NCI-H1436 treated with DMSO at 0.1 percent for 48 hours (cell line): ENCODE measurements at places on chromosomes 1 and 21.

GRCh38 chr1:160888926-160889325, 3.9 kb upstream of the ITLN1 start:
- DNase-seq = no peak

- DNase-seq = no peak
These were observed 2.3 kb downstream of the SPEN start for GRCh38 chr1:15849775-15850324.

DNA sequence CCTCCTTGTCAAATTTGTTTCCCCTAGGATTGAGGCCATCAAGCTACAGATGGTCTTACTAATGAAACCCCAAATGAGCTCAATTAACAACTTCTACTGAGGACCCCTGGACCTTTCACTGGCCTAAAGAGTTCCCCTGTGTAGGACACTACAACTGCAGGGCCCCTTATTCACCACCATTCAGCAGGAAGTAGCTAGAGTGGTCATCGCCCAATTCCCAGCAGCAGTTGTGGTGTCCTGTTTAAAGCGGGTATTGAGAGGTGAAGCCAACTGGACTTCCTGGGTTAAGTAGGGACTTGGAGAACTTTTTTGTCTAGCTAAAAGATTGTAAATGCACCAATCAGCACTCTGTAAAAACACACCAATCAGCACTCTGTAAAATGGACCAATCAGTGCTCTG, 1466.9 kb downstream of the KCNT2 start:
- DNase-seq = no peak

DNA sequence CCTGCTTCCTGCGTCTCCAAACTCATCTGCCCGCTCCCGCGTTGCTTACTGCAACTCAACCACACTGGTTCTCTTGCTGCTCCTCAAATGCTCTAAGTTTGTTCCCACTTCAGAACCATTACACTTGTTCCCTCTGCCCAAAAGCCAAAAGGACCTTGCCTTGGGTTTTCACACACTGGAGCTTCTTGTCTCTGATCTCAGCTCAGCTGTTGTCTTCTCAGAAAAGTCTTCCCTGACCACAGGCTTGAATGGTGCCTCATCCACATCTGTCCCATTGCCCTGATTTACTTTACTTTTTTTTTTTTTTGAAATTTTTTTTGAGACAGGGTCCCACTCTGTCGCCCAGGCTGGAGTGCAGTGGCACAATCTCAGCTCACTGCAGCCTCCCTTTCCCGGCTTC, 44.3 kb upstream of the SYT14 start:
- no peak for DNase-seq

DNA sequence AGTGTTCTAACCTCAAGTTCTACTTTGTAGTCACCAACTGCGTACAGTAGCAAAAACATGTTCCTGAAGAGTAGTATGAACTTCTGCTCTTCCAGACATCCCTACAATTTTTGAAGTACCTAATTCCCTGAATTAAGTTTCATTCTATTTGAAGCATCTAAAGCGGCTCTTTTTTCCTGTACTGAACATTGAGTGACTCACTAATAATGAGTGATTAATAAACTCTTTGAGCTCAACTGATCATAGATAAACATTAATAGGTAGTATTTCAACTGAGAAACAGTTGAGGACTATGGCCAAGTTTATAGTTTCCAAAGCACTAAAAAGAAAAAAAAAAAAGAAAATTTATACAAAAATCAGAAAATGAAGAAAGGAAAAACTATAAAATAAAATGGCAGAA, 683.1 kb downstream of the LTN1 start:
- no peak for DNase-seq

GRCh38 chr1:1358433-1359271, at the start of gene MXRA8:
Gene MXRA8, minus strand, starts transcription at chr1:1358555. Its CDS starts 51 bp downstream, at chr1:1358504.
- no peak for DNase-seq

- no peak for DNase-seq
These were observed 15.2 kb downstream of the EPHX1 start for GRCh38 chr1:225825078-225825477.

- no peak for DNase-seq
These were observed 47.9 kb upstream of the SLC44A3 start for GRCh38 chr1:94772230-94772641.

GRCh38 chr1:225941187-225941941, at the start of gene LEFTY2:
Gene LEFTY2, minus strand, starts transcription at chr1:225941220. Its CDS starts 80 bp downstream, at chr1:225941140.
- no peak for DNase-seq

GRCh38 chr1:6157528-6158174, 22.5 kb downstream of the CHD5 start:
- no peak for DNase-seq

GRCh38 chr1:62912028-62912638, 128.2 kb downstream of the ATG4C start:
- DNase-seq = no peak

DNA sequence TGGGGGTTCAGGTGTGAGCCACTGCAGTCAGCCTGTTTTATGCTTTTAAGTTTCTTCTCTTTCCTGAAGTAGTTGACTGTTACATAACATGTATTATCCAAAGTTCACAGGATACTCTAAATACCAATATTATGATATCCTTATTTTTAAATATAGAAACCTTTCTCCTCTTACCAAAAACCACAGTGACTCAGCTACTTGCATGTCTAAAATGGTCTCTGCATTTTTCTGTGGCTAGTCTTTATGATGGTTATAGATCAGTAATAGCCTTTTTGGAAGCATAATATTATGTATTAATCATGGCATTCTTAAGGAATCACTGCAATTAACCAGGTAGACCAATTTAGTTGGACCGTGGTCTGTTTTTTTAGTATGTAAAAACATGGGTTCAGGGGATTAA, 210.8 kb upstream of the CACYBP start:
- no peak for DNase-seq

- no peak for DNase-seq
These were observed 200.1 kb downstream of the ZP4 start for GRCh38 chr1:237690656-237691055.

GRCh38 chr1:107464827-107465226, 324.0 kb downstream of the NTNG1 start:
- no peak for DNase-seq

DNA sequence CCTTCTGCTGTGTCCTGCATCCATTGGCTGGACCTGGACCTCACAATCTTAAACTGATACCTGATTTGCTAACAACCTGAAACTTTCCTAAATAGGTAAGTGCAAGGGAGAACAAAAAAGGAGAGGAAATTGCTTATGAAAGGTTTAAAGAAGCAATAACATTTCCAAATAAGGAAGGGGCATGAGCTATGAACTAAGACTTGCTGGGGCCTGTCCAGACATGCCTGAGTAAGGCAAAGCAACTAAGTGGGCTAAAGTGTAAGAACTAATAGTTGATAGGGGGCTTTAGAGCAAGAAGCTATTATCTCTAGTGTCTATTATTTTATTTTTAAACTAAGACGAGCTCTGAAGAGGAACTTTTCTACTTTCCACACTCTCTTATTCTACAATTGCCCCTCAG, 11.6 kb downstream of the JMJD4 start:
- no peak for DNase-seq

- peak; percentile 75 for DNase-seq
These were observed at the start of gene CDC42 for GRCh38 chr1:22052115-22053016. Gene CDC42, plus strand, starts transcription at chr1:22052709. Its CDS starts 25,770 bp downstream, at chr1:22078479.

DNA sequence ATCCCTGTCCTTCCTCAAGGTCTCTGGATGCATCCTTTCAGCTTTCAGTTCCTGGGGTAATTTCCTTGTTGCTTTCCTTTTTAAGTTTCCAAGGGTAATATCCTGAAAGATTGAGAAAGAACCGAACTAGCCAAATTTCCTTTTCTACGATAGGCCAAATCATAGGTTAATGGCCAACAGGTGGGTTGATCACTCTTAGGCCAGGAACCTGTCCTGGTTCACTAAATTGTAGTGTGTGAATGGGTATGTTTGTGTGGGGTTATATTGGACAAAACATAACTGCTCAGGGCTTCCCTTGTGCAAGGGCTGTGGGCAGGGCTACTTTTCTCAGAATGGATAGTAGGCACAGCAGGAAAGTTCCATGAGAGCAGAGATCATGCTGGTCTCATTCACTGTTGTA, 17.1 kb downstream of the UBE2T start:
- no peak for DNase-seq

DNA sequence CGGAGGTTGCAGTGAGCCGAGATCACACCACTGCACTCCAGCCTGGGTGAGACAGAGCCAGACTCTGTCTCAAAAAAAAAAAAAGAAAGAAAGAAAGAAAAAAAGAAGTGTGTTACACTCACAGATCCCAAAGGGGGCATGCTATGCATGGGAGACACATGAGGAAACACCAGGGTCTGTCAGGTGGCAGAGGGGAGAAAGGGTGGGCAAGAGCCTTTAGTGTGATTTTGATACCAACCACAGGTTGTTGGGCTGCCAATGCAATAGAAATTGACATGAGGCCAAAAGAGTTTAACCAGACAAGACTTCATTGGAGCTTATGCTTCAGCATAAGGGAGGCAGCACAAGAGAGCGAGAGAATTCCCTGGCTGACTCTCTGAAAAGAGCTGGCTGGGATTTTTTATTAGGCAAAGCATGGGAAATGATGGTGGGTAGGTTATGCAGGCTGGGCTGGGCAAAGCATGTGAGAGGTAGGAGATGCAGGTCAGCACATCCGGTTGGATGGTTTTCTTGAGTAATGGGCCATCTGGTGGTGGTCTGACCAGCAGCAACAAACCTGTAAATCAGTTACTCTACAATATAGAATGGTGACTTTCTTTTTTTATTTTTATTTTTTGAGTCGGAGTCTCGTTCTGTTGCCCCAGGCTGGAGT, 11.7 kb upstream of the EXTL1 start:
- no peak for DNase-seq

DNA sequence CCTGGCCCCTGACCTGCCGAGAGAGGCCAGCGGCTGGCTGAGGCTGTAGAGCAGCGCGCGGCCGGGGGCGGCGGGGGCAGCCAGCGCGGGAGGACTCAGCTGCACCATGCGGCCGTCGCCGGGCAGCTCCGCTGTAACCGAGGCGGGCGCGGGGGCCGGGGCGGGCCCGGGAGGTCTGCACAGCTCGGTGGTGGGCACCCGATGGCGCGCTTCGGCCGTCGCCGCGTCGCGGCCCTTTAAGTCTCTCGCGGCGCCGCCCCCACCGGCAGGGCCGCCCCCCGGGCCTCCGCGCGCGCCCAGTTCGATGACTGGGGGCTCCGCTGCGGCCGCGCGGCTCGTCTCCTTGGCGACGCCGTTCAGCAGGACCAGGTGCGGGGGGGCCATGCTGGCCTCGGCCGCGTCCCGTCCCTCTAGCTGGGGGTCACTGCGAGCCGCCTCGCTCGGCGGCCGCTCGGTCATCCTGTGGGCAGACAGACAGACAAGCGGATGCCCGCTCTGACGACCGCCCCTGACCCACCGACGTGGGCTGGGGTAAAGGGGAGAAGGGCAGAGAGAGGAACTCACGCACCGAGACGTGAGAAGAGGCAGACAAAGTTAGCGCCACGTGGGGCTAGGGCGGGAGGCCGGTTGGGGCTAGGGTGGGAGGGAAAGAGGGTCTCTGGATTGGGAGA, 6.5 kb downstream of the TAL1 start:
- no peak for DNase-seq

- DNase-seq = no peak
These were observed 390.6 kb downstream of the PTPRC start for GRCh38 chr1:199029401-199029800.

DNA sequence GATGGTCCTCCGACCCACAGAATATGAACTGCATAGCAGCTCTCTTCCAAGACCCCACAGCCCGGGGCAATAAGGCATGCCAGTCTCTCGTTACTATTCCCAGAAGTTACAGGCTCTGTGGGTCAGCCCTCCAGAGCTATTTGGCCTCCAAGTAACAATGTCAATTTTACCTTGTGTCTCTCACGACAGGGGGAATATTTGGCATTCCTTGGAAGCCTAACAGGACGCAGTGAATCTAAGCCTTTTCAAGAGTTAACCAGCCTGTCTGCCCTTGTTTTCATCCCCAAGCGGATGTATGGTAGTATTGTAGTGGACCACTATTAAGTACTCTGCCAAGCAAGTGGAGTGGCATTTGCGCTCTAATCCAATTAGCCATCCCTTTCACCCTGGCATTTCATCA, 24.4 kb upstream of the GNG4 start:
- DNase-seq = no peak

- DNase-seq = no peak
These were observed 15.9 kb downstream of the CD58 start for GRCh38 chr1:116554924-116555323.

DNA sequence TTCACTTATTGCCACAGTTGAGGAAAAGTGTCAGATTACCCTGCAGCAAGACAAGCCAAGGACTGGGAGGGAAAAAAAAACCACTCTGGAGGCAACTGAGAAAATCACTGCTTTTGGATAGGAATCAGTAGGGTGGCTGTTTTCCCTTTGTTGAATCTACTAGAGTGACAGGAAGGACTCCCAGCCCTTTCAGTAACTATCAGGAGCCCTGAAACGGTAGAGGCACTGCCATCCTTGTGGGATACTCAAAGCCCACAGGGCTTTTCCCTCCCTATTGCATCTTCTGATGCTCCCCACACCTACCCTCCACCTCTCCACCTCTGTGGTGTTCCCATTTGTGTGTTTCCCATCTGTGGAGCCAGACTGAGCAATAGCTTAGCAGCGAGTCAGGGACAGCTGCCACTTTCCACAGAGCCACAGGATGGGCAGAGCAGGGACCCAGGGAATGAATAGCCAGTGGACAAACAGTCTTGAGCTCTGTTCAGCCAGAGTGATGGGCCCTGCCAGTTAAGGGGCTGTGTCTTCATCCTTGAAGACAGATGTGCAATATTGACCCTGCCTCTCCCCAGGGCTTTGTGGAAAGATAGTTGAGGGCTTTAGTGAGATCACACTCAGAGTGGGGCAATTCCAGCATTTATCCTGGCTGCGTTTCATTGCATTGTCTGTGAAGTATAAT, 13.9 kb downstream of the UBIAD1 start:
- no peak for DNase-seq

DNA sequence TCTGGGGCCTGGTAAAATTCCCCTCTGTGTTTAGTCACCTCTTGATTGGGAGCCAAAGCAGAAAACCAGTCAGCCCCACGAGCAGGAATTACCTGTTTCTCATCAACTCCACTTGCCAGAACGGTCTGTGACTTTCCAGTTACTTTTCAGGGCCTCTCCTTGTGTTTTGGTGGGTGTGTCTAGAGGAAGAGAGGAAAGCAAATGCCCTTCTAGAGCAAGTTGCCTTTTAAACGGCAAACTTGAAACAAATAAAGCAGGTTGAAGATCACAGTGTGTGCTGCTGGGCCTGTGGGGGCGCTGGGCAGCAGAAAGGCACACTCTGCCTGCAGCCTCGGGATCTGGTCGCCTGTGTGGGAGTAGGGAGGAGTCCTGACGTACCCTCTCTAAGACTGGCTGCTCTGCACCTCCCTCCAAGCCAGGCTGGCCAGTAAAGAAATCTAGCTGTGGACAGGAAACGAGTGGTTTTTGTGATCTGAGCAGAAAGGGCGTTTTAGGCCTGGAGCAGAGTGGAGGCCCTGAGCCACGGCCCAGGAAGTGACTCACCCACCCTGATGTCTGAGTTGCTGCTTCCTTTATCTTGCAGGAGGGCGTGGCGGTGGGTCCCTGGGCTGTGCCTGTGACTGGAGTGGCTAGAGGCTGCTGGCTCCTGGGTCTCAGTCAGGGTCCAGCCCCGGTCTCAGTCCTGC, 11.1 kb upstream of the S100A11 start:
- DNase-seq = peak; percentile 70

GRCh38 chr1:59089922-59090457, 206.9 kb upstream of the FGGY start:
- DNase-seq = no peak
